Renal pelvis (tissue), 12 donors: ENCODE measurements at places on chromosomes 2 and 18.

DNA sequence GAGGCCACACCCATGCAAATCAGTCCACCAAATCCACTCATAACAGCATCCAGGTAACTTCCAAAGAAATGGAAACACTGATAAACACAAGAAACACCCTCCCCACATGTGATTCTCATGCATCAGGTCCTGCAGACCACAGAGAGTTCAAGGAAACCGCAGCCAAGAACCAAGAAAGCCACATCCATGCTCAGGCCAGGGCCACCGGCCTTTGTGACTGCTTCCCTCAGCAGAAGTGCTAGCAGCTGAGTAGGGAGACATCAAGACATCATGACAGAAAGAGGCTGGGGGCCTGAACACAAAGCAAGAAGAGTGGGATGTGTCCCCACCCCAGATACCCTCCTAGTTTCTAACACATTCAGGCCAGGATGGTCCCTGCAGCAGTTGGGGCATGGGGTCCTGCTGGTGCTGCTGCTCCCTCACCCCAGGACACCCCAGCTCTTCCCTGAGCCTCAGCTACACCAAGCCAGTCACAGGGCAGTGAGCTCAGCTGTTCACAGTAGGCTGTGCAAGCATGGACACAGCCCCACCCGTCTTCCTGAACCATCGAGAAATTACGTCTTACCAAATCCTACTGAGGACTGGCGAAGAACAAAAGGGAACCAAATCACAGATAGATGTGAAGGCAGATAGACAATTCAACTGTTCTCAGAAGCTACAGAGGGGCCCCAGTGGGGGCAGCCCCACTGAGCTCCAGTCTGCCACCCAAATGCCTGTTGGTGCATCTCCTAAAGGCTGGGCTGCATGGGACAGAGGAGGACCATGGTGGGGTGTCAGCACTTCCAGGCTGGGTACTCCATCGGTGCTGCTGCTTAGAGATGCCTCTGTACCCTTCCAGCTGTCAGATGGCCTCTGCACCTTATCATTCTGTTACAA is 60.9 kb downstream of the HDAC4 start:
- no peak for DNase-seq

- no peak for DNase-seq
Observed at GRCh38 chr2:229703909-229704630, 10.3 kb downstream of the DNER start.

GRCh38 chr2:34159901-34160300 is 560.8 kb upstream of the FAM98A start:
- no peak for DNase-seq

DNA sequence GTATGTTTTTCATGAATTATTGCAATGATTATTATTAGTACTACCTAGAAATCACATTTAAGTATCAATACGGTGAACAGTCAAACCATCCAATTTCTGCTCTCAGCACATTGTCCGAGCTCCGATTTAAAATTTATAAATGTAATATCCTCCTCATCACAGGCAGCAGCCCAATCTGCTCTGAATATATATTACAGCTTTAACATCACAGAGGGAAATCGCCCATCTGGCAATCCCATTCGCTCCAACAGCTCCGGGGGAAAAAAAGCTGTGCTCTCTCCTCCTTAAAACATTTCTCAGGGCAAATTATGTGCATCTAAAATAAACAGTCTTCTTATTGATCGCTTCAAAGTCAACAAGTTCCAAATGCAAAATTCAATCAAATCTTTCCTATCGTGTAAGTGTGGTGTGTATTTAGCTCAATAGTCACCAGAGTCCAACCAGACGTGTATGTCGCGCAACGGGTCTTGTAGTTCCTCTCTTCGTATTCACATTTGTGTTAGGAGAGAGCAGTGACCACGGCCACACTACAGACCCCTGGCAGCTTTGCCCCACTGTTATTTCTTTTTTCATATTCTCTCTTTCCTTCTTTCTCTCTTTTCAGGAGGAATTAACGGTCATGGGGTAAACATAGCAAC is 2.4 kb downstream of the FIGN start:
- no peak for DNase-seq

GRCh38 chr2:75428060-75428459 is 132.7 kb downstream of the EVA1A start:
- DNase-seq = no peak
